ENCODE measurements at places on chromosomes 7 and 10.

GRCh38 chr7:111393011-111393754, 169.1 kb downstream of the IMMP2L start:
- no peak for DNase-seq

GRCh38 chr10:15760681-15761080, 41.0 kb upstream of the ITGA8 start:
- no peak for DNase-seq

DNA sequence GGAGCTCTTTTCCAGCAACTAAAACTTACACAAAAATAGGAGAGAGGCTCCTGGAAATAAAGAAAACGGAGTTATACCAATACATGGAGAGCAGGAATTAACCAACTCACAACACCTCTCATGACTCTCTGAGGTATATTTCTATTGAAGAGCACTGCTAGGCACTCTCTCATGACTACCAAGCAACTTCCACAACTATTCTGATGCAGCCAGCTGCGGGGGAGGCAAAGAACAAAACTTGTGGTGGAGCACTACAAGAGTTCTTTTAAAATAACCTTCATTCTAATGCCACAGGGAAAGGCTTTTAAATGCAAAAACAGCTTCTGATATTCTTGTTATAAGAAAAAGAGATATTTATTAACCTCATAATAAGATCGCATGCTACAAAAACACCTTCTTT, 140.7 kb downstream of the SLC25A13 start:
- no peak for DNase-seq

GRCh38 chr7:132906193-132906835, 175.6 kb downstream of the CHCHD3 start:
- DNase-seq, result no peak

- DNase-seq, result no peak
These were observed 520.6 kb downstream of the GALNT17 start for GRCh38 chr7:71652510-71652909.

DNA sequence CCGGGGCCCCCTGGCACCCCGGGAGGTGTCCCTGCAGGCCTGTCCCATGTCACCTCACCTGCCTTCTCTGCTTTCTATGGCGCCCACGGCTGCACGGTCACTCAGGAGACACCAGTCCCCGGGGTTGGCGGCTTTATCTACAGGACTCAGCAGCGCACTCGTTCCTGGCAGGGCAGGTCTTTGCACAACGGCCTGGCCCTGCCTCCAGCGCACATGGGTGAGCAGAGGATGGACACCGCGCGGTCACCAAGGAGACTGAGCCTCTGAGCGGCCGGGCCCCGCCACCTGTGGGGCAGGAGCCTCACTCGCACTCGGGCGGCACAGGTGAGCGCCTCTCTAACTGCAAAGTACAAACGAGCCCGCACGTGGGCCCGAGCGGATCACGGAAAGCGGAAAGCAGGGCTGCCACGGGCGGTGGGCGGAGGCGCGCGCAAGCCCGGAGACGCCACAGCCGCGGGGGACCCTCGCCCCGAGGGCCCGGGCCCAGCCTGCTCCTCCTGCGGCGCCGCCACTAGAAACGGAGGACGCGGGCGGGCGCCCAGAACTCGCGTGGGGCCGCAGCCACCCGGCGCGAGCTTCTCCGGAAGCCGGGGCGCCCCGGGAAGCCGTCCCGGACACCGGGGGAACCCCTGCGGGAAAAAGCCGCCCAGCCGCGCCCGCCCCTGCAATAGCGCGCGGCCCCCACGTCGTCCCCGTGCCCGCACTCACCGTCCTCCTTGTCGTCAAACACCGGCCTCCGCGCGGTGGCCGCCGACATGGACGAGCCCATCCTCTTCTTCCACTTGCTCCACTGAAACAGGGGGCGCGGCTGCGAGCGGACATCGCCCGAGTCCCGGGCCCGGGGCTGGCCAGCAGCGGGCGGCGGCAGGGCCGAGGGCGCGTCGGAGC, 642 bp downstream of the STK32C start:
- DNase-seq, result no peak

GRCh38 chr7:139647814-139648390, 124.4 kb downstream of the CLEC2L start:
- DNase-seq, result no peak

DNA sequence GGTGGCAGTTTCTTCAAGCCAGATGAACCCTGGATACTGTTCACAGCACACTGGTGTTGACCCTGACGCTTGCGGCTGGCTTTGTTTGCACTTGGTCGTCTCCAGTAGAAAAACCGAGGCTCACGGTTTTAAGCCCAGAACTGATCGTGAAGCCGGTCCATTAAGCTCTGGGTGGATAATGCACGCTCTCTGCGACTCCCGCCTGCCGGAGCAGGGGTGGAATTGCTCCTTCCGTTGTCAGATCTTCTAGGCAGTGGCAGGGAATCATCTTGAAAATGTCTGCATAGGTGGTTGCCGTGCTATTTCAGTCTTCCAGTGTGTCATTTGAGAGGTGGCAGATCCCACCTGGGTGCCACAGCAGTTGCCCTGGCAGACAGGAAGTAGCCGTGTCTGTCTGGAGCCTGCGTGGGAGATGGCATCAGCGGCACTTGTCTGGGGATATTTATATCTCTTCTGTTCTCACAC, 35.9 kb upstream of the AP5Z1 start:
- DNase-seq, result no peak

- no peak for DNase-seq
These were observed 20.5 kb downstream of the FBH1 start for GRCh38 chr10:5910323-5911100.

DNA sequence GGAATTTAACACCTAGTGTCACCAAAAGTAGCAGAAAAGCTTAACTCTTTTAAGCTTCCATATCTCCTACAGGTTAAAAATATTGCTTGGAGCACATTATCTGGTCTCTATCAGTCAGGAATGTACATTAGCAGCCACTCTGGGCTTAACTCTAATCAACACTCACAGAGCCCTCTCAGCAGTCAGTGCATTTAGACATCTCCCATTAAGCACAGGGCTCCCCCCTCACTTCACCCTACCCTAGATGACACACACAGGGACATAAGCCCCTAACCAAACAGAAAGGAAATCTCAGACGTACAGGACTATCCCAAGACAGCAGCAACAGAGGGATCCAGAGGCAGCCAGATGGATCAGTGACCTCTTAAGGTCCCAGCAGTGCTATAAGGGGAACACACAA, 26.4 kb downstream of the FBXW4 start:
- DNase-seq, result no peak

Measured in mesothelial cell of epicardium (in vitro differentiated cells).